ENCODE measurements at places on chromosomes 3 and 15. TPM values are rescaled to one million over a fixed set of nuclear protein-coding genes. Genes with fewer than 3 reads are reported as not detected.

DNA sequence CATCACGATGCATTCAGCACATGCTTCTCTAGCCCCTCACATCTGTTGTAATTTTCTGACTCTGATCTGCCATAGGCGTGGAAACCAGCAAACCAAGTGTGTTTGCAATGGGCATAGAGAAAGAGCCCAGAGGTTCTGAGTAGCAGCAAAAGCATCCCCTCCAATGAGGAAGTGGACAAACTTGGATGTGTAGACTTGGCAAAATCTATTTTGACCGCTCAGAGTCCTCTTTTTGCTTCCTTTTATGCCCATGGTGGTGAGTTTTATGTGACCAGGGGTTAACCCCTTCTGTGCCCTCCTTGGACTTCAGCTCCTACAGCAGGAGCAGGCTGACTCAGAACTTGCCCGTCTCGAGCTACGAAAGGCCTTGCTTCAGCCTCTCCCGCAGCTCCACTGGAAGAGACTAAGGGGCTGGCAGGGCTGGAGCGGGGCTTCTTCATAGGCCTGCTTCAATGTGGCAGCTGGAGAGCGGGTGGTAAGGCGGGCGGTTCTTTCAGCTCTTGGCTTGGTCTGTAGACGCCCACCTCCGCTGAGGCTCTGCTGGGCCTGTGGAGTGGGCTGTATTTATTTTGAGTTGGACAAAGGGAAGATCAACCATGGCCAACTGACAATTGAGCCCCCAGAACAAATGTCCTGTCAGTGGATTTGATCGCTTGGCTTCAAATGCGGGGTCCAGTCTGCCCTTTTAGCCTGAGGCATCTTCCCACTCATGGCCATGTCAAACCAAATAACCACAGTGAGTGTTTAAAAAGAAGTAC, 6.5 kb upstream of the ETV5 start:
- DNase-seq: no peak

GRCh38 chr3:97970956-97971620, 1.1 kb downstream of the RIOX2 start:
- DNase-seq: peak; percentile 45

GRCh38 chr15:80404057-80404760, at the start of gene ARNT2:
Gene ARNT2, plus strand, starts transcription at chr15:80404382. Its CDS starts 134 bp downstream, at chr15:80404516.
- peak; percentile 1 for DNase-seq

- no peak for DNase-seq
Measured at GRCh38 chr3:146093896-146094295, 67.1 kb downstream of the PLOD2 start.

DNA sequence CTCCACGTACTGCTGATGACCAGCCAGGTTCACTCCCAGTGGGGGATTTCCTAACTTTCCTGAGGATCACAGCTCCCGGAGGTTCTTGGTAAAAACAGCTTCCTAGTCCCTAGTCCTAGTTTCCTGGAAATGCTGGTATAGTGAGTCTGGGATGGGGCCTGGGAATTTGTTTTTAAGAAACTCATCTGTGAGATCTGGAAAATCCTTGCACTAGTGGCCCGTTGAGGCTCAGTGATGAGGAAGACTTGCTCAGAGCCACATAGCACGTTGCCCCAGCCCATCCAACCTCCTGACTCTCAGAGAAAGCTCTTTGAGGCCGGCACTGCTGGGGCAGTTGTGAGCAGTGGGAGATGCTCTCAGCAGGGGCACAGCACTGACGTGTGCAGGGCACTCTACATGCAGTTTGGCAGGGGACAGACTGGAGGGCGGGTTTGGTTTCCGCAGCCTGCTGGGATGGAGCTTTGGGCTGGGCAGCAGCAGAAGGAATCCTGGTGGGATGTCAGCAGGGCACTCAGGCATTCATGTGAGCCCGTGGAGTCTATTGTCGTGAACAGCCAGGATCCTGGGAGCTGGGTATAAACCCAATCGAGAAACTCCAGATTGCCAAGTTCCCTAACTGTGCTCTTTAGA, 31.6 kb downstream of the SAXO2 start:
- no peak for DNase-seq

DNA sequence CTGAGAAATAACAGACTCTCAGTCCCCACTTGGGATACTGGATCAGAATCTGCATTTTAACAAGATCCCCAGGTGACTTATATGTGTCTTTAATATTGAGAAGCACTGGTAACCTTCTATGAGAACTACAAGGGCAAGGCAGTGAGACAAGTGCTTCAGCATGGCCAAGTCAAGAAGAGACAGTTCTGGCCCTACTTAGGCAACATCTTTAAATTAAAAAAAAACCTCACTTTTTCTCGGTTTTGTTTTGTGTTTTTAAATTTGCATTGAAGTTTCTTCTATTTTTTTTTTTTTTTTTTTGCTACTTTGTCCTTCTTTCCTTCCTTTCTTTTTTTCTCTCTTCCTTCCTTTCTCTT, 42.5 kb upstream of the SPTSSB start:
- DNase-seq: no peak

DNA sequence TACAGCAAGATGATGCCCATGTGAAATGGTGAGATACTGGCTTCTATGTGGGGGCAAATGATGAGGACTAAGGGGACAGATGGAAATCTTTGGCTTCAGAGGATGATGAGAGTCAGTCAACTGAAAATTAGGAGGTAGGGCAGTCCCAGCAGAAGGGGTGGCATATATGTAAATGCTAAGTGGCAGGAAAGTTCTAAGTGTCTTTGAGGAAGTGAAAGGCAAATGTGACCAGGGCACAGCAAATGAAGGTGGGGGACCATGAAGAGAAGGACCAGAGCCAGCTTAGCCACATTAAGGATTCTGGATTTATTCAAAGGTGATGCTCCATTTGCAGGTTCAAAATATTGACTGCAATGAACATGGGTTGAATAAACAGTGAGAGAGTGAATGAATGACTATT, 29.2 kb upstream of the LIMD1 start:
- no peak for DNase-seq

- DNase-seq: no peak
Measured at GRCh38 chr3:41141433-41142167, 57.7 kb upstream of the CTNNB1 start.

DNA sequence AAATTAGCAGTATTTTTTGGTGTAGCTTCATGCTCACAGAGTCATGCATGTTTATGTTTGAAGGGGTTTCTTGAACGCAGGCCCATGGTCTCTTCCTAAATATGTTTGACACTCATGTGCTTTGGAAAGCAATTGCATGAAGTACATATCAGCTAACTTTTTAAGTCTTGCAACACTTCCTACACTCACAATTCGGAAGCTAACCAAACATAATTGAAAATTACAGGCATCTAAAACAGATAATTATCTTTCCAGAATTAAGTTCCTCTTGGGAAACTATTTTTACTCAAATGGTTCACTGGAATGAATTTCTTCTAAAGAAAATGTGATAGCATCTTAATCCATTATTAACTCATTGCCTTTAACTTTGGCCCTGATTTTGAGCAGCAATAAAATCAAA, 438.9 kb downstream of the RAP2B start:
- no peak for DNase-seq

DNA sequence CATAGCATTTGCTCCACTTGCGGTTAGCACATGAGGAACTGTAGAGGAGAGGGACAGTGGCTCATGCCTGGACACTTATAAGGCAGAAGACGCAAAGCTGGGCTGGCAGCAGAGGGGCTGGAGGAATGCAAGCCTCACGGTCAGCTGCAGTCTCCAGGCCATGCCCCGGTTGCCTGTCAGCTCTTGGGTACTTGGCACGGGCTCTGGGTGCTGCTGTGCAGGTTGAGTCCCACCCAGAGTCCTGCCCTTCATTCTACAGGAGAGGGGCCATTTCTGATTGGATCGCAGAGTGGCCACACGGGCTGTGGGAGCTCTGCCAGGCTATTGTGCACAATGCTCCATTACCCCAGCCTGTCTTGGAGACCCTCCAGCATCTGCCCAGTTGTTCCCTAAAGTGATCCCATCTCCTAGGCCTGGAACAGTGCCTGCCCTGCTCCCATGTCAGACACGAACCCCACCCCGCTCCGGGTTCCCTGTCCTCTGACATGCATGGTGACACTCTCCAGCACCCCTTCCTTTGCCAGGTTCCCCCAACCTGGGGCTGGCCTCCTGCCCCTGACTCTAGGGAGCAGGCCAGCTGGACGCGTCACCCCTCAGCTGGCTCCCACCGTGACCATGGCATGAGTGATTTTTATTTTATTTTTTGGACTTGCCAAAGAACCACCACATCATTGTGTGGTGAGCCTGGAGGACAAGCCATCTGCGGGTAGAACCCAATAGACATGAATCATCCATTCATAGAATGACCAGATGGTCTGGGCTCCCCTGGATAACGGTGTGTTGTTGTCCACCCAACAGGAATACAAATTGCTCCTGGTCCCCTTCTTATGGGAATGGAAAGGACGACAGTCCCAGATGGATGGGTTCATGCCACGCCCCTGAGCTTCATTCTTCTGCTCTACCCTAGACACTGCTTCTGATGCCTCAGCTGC, 51.0 kb upstream of the KLF13 start:
- DNase-seq: no peak

GRCh38 chr3:113054552-113054951, 63.8 kb downstream of the GTPBP8 start:
- peak; percentile 71 for DNase-seq

GRCh38 chr15:82105451-82106215, 59.8 kb upstream of the MEX3B start:
- peak; percentile 56 for DNase-seq

GRCh38 chr15:92460023-92460422, 66.3 kb downstream of the ST8SIA2 start:
- DNase-seq: no peak

- no peak for DNase-seq
Measured at GRCh38 chr3:117763561-117763960, 1054.0 kb downstream of the TUSC7 start.

DNA sequence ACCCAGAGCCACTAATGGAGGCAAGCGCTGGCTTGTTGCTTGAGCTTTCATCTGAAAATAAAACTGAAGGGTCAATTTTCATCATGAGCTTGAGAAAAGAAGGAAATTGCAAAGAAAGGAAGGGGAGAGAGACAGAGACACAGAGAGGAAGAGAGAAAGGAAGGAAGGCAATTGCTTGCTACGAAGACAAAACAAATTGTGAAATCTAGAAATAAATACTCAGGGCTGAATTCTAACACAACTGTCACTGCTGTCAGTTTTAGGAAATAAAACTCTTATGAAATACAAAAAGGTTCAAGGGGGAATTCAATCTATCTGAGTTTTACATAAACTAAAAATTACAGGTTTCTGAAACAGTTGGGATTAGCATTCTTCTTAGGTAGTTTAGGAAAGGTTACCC, 36.7 kb downstream of the FOXP1 start:
- no peak for DNase-seq

DNA sequence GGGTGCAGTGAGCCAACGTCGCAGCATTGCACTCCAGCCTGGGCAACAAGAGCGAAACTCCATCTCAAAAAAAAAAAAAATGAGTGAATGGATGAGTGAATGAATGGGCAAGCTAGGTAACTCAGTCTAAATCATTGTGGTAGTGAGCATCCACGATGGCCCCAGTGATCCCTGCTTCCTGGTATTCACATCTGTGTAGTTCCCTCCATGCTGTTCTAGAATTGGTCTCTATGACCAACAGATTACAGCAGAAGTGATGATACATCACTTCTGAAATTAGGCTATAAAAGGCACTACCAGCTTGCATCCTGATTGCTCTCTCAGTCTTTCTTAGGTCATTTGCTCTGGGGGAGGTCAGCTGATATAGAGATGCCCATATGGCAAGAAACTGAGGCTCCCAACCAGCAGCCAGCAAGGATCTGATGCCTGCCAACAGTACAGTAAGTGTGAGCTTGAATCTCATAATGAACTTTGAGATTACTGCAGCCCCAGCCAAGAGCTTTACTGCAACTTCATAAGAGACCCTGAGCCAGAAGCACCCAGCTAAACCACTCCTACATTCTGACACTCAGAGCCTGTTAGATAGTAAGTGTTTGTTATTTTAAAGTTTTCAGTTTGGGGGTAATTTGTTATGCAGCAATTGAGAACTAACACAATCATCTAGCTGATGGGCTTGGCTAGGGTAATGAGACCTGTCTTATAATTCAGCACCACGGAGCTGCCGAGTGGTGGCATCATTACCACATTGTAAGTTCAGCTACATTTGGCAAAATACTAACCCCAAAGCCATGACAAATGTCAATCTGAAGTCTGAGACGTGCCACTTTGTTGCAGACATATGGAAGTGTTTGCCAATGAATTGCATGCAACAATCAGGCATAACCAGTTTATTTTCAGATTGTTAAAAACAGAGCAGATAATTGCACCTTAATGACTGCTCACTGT, 53.0 kb downstream of the KLHL6 start:
- DNase-seq: peak; percentile 32

- DNase-seq: peak; percentile 39
Measured at GRCh38 chr15:69225355-69226022, 65.1 kb downstream of the GLCE start.

DNA sequence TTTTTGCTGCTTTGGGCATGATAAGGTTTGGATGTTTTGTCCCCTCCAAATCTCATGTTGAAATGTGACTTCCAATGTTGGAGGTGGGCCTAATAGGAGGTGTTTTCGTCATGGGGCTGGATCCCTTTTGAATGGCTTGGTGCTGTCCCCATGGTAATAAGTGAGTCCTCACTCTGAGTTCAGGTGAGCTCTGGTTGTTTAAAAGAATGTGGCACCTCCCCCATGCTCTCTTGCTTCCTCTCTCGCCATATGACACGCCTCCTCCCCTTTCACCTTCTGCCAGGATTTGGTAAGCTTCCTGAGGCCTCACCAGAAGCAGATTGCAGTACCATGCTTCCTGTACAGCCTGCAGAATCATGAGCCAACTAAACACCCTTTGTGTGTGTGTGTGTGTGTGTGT, 255.5 kb downstream of the EPHB1 start:
- no peak for DNase-seq

DNA sequence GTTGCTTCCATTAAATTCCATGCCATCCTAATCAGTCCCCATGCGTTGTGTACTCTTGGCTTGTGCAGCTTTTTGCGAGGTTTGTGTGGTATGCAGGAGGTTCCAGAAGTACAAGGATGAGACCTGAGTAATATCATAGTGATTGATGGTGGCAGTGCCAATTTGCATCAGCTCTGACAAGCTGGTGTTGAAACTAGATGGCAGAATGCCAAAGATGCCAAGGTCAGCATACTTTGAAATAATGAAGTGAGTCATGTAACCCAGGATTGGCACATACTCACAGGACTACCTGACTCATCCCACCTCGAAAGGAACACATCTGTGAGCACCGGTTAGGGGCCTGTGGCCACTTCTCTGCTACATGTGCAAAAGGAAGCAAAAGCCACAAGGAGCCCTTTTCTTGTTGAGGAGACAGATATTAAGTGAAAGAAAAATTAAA, 14.3 kb downstream of the KAT2B start:
- peak; percentile 98 for DNase-seq

DNA sequence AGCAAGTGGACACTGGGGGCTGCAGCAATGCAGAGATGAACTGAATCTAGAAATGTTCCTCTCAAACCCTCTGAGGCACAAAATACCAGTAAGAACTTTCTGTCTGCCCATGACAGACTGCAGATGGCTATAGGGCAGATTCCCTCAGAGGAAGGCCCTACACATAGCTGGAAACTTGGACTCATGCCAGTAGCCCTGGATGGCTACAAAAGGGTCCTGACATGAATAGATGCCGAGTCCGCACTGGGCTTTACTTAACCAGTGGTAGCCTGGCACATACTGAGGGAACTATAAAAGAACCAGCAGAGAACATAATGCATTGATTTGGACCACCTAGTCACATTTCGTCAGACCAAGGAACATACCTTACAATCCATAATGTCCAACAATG, 66.7 kb downstream of the C3orf80 start:
- DNase-seq: no peak

Gene SEMA7A
- total RNA-seq: 158 TPM

Gene SEMA5B
- total RNA-seq: not detected

Gene AADAC
- not detected for total RNA-seq

Gene MYO5C
- total RNA-seq: 0.26 TPM

Gene CILP
- total RNA-seq: under 0.01 TPM

Gene PROS1
- total RNA-seq: 75.9 TPM
